ENCODE measurements at places on chromosomes 13 and 19.

GRCh38 chr19:29467824-29468401 lies 57.9 kb upstream of the VSTM2B start:
- no peak for DNase-seq

DNA sequence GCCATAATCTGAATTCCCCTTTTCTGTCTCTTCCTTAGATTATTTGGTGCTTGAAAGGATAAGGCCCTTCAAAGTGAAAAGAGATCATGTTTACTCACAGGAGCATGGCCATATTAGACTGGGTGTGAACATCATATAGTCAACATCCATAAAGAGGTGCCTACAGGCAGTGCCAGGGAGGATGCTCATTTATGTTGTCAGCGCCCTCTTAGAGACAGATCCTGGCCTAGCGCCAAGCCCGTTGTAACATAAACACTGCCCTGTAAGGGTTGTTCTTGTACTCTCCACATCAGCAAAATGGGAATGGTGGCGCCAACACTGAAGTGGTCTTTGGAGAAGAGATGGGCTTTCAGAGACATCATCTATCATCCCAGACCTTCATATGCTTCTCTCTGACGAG lies 16.1 kb downstream of the PCDH8 start:
- DNase-seq = no peak

DNA sequence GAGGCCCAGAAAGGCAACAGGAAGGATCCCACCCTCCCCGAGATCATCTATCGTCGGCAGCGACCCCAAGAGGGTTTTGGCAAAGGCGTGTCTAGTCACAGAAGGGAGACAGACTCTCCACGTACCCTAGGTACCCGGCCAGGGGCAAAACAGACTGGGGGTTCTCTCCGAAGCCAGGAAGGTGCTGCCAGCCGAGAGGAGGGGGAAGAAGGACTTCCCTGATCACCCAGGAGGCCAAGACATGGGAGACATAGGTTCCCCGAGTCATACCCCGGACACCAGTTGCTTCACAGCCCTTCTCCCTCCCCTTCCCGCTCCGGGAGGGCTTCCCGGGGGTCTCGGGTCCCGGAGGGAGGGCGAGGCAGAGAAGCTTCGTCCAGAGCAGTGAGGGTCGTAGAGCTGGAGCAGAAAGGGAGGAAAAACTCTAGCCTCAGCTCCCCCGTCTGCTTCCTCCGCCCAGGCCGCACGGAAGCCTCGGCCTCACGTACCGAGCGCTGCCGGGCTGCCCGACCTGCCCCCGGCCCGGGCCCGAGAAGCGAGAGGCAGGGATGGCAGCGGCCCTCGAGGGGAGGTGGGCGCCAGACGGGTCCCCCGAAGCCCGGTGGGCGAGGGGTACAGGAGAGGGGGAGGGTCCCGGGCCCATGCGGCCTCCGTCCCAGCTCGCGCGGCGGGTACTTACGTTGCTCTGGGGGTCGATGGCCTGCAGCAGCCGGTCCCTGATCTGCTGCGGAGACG lies 644 bp downstream of the MED26 start:
- DNase-seq = no peak

GRCh38 chr19:54248016-54248601 lies 5.5 kb upstream of the LILRA6 start:
- DNase-seq = no peak

- DNase-seq = no peak
These were observed 371.1 kb downstream of the PCDH9 start for GRCh38 chr13:66859078-66859477.

DNA sequence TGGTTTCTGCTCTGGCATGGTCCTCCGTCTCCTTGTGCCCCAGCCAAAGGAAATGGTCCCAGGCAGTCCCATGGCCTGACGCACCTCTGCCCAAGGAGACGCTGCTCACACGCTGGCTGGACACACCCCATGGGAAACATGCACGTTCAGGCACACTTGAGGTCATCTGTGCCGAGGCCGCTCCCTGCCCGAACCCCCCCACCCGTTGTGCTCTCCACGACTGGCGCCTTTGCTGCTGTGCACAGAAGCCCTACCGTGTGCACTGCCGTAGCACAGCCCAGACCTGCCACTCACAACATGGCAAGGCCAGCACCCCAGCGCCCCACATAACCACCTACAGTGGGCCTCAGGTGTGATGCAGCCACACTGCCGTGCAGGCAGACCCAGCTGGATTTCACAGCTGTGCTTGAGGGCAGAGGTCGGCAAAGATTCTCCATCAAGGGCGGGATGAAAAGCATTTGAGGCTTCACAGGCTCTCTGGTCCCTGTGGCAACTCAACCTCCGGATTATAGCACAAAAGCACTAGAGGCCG lies 65.7 kb downstream of the SPACA7 start:
- no peak for DNase-seq

GRCh38 chr13:99800011-99800410 lies 171.6 kb downstream of the ZIC5 start:
- DNase-seq = no peak

DNA sequence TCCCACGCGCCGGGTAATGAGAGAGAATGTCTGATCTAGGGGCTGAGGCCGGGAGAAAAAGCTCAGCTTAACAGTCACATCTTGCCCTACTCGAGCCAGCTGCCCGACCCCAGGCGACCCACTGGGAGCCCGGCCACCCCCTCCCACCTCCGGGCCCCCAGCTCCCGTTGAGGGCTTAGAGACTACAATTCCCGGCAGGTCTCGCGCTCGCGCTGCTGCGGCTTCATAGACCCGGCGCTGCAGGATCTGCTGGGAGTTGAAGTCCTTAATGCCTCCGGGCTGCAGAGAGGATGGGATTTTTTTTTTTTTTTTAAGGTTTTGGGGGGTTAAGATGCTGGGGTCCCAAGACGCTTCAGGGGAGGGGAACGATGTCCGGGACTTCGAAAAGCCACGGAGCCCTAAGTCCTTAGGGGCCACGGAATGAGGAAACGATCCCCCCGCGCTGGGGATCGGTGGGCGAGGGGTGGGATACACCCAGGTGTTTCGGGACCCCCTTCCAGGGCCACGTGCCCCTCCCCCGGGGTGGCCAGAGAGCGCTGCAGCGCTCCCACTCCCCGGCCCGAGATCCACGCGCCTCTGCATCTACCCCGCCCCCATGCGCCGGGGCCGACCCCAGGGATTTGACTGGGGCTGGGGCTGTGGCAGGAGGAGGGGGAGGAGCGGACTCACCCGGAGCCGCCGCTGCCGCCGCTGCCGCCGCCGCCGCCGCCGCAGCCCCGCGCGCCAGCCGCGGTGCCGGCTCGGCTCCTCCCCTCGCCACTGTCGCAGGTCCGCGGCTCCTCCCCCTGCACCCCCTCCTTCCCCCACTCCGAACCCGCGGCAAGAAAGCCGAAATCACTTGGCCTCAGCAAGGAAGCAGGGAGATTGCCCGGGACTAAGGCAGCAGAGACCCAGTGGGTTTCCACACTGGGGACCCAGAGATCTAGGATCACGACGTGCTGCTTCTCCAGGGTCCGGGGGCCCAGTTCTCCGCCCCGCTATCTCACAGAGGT lies at the start of gene SYT3:
SYT3 (minus strand) TSS at position 761 of the 992 bp plus-strand sequence. CDS start 2,470 bp downstream, outside the sequence.
- DNase-seq = no peak

DNA sequence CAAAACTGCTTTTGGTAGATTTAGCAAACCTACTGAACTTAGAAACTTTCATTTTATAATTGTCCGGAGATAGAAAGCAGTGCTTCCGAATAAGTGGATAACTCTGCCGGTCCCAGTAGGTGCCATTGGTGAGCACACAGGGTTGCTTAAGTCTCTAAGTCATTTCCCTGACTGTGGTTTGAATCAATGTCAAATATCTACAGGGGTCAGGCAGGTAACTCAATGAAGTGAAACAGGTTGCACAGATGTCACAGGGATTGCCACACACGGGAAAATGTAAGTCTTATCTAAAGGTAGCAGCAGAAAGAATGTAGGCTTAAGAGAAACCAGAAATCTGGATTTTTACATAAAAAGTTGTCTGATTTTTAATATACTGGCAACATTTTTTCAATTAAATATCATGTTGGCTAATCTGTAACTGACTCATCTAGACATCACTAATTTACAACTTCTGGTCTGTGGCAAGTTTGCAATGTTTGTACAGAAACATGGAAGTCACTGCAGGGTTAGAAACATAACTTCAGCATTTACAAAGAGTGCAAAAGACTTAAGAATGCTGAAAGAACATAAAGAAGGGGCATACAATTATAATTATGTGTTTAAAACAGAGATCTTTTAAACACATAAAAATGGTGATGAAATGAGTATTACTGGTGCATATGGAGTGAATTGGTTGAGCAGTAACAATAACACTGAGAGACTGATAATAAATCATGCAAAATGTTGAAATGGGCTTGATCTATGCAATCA lies 14.3 kb upstream of the LRRC63 start:
- no peak for DNase-seq

DNA sequence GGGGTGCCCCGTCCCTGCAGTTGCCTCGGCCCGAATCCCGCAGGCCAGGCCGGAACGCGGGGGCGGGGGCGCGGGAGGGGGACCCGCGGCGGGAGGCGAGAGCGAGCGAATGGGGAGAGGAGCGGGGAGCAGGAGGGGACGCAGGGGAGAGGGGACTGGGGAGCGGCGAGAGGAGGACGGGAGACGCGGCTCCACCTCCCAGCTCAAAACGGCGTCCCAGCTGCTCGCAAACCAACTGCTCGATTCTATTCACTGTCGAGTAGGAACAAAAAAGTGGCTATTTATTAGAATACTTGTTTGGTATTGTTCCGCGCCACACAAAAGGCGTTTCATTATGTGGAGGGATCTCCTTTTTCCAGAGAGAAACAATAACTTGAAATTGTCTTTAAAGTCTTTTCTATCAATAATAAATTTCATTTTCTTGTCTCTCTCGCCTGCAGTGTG lies 10.6 kb upstream of the SOX1 start:
- DNase-seq = no peak

- DNase-seq = no peak
These were observed 109.2 kb upstream of the USP29 start for GRCh38 chr19:57010541-57010940.

DNA sequence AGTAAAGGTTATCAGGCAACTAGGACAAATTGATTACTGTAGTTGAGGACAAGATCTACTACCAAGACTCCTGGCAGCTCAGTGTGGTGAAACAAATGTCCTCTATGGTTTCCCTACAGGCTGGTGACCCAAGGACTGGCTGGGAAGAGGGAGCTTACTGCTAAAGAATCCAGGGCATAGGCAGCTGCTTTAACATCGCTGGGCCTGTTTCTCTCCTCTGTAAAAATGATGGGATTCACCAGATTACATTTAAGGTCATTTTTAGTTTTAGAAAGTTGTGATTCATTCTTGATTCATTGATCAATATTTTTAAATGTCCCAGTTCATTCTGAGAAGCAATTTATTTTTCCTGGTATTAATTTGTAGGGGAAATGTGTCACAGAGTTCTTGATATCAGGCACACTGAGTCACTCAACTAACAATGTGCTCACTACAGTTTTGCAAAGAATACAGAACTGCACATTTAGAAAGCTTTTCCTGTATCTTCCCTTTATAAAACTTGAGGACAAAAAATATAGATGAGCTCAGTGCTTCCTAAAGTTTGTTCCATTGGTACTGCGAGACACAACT lies 19.6 kb upstream of the FAM124A start:
- DNase-seq = no peak

DNA sequence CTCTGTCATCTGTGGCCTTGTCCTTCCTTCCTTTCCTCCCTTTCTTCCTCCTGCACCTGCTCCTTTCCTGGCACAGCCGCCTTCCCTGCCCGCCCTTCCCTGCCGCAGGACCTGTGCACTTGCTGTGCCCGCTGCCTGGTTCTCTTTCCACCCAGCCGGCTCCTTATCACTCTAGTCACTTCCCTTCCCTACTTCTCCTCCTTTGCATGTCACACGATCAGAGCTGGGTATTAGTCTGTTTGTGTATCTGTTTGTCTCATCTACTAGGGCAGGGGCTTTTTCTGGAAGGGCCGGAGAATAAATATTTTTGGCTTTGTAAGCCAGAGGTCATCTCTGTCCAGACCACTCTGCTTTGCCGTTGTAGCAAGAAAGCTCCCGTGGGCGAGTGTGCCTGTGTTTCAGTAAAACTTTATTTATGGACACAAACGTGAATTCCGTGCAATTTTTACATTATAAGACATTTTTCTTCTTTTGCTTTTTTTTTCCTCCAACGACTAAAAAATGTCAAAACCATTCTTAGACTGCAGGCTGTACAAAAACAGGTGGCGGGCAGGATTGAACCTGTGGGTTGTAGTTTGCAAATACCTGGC lies 6.1 kb downstream of the KDM4B start:
- no peak for DNase-seq

DNA sequence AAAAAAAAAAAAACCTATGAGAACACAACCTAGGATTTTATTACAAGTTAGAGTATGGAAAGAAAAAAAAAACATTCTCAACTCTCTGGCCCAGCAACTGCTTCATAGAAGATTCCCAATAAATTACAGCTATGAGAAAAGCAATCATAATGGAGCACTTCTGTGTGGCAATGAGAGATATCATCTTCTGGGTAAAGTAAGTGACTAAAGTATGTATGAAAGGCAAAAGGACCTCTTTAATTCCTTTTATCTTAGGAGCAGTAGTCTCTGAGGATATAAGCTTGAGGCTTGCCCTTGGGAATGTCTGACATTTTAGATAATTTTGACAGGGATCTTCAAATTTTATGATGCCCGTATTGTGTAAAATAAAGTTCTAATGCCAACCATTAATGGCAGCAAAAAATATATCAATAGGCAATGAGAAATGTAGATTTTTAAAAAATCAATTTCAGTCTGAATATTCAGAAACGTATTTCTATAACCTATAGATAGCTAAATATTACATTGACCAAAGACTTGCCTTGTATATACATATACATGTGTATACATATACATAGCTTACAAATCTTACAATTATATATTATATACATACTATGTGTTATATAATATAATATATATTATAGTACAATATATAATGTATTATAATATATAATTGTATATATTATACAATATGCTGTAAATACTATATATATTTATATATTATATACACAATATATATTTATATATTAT lies 823.9 kb upstream of the SLITRK1 start:
- DNase-seq = no peak

GRCh38 chr19:49676136-49676783 lies 811 bp upstream of the PRMT1 start:
- DNase-seq = peak; percentile 98
